K562 (cell line): ENCODE measurements at places on chromosomes 12 and 14.

GRCh38 chr12:122978507-122978955 is 1.9 kb upstream of the ARL6IP4 start:
- DNase-seq, result no peak

- DNase-seq, result no peak
Measured at GRCh38 chr12:34109390-34109789, 87.1 kb downstream of the ALG10 start.

GRCh38 chr12:47422611-47423010 is 283.2 kb downstream of the RPAP3 start:
- no peak for DNase-seq

- DNase-seq, result no peak
Measured at GRCh38 chr12:112782943-112783342, 8.6 kb upstream of the RPH3A start.

DNA sequence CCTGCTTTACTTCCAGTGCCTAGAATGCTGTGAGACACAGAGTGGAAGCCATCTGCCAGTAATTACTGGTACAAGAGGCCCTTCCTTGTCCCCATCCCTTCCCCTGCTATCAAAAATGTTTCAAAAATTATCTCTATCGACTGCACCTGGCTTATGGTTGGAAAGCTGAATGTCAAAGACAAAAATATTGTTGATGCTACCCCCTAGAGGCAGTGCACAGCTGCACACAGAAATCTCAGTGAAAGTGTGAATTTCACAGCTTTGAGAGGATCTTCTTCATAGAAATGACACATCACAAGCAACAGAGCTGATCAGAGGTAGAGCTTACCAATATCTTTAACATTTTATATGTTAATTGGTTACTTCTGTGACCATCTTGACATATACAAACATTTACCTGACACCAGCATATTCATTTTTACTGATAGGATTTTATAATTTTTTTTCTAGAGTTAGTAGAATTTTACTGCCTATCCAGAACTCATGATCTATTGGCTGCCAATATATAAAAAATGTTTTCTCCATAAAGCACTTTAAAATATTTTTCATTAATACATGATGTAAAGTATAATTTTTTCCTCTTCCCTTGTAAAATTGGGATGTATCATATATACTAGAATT is 138.0 kb downstream of the AACS start:
- peak; percentile 34 for DNase-seq

- DNase-seq, result no peak
Measured at GRCh38 chr14:53011053-53011462, 60.2 kb upstream of the FERMT2 start.

GRCh38 chr14:60349663-60350365 is 100.8 kb downstream of the PPM1A start:
- peak; percentile 34 for DNase-seq

- no peak for DNase-seq
Measured at GRCh38 chr12:124683152-124684124, 116.0 kb upstream of the NCOR2 start.

DNA sequence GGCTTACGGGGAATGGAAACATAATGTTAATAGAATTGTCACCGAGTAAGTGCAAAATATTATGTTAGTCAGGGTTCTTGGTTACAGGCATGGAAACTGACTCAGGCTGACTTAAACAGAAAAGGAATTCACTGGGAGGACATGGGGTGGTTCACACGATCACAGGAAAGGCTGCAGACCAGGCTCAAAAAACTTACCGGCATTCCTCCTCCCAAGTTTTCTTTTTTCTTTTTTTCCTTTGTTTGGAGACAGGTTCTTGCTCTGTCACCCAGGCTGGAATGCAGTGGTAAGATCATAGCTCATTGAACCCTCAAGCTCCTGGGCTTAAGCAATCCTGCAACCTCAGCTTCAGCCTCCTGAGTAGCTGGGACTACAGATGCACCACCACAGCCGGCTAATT is 11.9 kb upstream of the UBE2N start:
- no peak for DNase-seq

DNA sequence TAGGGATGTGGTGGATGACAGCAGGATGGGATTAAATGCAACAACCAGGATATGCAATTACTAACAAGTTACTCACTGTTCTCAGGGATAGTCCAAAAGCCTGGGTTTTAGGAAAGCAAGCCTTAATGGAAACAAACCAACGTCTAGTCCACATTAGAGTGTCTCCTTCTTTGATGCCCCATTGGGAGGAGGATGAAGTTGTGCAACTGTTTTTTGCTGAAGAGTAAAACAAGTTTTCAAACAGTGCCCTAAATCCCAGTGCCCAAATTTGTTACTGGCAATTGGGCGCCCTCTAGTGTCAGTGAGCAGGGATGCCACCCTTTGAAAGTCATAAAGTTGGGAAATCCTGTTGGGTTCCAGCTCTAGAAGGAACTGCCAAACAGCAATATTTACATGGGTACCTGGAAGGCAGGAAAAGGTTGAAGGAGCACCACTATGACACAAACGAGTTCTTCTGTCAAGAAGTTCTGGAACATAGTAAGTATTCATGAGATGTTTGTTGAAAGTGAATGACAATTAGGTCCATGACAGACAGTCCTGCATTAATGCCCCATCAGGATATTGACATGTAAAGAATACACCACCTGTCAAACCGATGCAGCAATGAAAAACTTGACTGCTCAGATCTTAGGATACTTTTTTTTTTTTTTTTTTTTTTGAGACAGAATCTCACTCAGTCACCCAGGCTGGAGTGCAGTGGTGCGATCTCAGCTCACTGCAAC is 11.1 kb upstream of the DPF3 start:
- peak; percentile 30 for DNase-seq

- no peak for DNase-seq
Measured at GRCh38 chr12:130504110-130504839, 166.6 kb downstream of the PIWIL1 start.

DNA sequence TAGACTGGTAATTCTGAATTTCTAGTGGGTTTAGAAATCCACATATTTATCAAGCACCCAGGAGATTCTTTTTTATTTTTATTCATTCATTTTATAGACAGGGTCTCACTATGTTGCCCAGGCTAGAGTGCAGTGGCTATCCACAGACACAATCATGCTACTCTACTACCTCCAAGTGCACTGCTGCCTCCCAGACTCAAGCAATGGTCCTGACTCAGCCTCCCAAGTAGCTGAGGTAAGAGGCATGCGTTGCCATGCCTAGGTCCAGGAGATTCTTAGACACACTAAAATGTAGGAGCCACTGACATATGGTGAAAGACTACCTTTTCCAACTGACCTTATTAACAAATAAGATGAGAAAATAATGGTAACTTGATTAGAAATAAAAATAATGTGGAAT is 38.9 kb downstream of the KIF21A start:
- DNase-seq, result no peak

- DNase-seq, result no peak
Measured at GRCh38 chr12:39426636-39427240, 16.2 kb downstream of the KIF21A start.

DNA sequence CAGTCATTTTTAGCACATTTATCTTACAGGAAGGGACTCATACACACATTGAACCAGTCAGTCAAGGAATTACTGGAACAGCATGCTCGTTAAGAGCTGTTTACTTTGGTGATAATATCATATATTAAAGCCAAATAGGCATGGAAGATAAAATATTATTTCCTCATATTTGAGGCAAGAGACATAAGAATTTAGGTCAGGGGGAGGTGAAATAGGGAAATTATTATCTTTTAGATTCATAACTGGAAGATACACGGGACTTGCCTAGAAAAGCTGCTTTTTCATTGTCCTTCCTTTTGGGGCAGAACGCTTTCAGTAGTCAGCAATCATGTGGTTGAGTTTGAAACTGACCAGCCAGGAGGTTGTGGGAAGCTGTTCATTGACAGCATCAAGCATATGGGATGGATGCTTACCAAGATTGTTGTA is 72.5 kb downstream of the NTN4 start:
- DNase-seq, result no peak

- no peak for DNase-seq
Measured at GRCh38 chr14:38280081-38280480, 24.2 kb upstream of the CLEC14A start.

DNA sequence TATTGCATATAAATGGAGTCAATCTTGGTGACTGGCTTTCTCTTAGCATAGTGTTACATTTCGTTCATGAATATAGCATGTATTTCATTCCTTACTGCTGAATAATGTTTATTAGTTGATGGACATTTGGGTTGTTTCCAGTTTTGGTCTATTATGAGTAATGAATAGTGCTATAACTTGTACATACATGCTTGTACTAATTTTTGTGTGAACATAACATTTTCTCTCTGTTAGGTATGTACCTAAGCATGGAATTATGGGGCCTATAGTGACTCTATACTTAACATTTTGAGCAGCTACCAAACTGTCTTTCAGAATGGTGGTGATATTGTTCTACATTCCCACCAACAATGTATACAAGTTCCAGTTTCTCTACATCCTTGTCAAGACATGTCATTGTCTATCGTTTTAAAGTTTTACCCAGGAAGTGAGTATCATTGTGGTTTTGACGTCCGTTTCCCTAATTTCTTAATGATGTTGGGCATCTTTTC is 23.1 kb downstream of the ATP2A2 start:
- no peak for DNase-seq

- DNase-seq, result no peak
Measured at GRCh38 chr12:127260999-127261398, 1006.0 kb upstream of the TMEM132C start.
